Natural killer cell treated with Interleukin-12 subunit alpha and Interleukin-12 subunit beta and Interleukin-15 and Interleukin-18, amount 100 ng/mL, for 72 hours (primary cell): ENCODE measurements at places on chromosomes 13 and 19.

- no peak for DNase-seq
Observed at GRCh38 chr13:113022391-113022744, 53.4 kb downstream of the MCF2L start.

GRCh38 chr13:40428354-40428753 lies 238.1 kb downstream of the FOXO1 start:
- no peak for DNase-seq

GRCh38 chr19:43372462-43372861 lies 19.0 kb downstream of the CD177 start:
- no peak for DNase-seq

GRCh38 chr19:46376241-46377153 lies 29.6 kb downstream of the PPP5C start:
- DNase-seq: no peak

- DNase-seq: no peak
Observed at GRCh38 chr13:60986301-60986700, 429.3 kb downstream of the PCDH20 start.

- no peak for DNase-seq
Observed at GRCh38 chr13:31374682-31375081, 174.9 kb downstream of the B3GLCT start.

GRCh38 chr13:39385621-39386231 lies 217.3 kb downstream of the LHFPL6 start:
- DNase-seq: no peak

GRCh38 chr13:40235160-40235796 lies 431.2 kb downstream of the FOXO1 start:
- no peak for DNase-seq

DNA sequence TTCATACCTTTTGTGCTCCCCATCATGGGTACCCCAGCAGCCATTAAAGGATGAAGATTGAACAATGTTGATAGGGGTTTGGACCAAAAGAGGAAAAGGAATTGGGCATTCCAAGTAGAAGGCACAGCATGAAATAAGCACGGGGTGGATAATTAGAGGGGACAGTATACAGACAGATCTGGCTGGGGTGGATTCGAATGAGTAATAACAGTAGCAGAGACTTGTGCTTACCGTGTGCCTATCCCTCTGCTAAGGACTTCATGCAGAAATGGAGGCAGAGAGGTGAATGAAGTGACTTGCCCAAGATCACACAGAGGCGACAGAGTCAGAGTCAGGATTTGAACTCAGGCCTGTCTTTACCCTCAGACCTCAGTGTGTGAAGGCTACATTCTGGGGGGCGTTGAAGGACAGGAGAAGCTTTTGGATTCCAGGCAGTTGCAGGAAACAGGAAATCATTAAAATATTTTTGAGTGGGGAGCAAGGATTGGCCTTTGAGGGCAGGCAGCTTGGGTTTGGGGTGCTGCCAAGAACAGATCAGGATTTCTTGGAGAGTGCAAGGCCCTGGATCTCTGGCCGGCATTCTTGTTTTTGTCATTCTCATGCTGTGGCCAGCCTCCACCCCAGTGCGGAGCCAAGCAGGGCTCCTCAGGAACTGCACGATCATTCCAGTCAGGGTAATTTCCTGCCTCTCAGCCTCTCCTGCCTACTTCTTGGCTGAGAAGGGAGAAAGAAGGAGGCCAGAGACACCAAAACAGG lies 18.7 kb downstream of the PAF1 start:
- DNase-seq: no peak

DNA sequence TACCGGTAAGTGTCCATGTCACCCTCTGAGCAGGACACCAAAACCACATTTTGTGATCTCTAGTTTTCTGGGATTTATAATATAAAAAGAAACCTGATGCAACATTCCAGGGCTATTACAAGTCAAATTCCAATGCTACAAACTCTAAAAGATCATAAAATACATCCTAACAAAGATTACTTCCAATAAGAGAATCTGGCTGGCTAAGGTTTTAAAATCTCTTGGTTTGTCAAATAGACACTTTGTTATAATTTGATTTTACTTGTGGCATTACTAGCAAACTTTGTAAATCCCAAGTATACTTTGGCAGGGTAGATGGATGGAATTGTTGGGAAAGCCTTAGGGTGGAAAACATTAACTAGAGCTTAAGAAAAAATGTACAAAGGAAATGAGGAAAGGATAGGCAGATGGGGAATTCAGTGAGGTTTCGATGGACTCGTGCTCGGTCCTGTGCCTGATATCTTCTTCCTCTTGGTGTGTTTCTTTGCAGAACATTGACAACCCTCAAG lies 74.0 kb upstream of the POMP start:
- no peak for DNase-seq

GRCh38 chr19:1991018-1991913 lies 24.2 kb downstream of the BTBD2 start:
- no peak for DNase-seq

DNA sequence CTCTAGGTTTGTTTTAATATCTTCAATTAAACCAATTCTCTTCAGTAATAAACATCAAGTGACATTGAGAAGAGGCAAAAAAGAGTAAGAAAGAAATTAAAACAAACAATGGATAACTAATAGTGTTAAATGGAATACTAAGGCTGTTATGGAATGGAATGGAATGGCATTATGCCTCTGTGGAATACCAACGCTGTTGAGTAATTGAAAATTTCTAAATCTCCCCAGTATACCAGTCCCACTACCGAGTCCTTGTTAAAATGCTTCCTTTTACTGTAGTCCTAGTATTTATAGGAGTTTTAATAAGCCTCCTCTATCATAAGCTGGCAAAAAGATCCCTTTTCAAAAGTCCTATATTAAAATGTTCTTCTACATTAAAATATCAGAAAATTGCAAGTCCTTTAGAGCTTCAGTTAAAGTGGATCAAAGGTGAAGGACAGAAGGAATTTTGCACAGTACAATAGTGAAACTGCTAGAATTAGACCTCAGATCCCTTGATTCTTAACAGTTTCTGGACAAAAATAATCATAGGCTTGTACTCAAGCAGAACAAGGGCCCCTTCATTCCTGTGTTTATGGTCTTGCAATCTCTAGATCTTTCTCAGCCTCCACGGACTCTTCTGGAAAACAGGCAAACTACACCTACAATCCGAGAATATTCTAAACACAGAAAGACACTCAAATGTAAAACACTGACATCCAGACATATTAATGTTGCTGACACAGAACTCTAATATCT lies 128.2 kb downstream of the PCDH9 start:
- no peak for DNase-seq

GRCh38 chr13:75329723-75330122 lies 152.2 kb downstream of the TBC1D4 start:
- no peak for DNase-seq

GRCh38 chr19:17450264-17451075 lies 2.0 kb upstream of the TMEM221 start:
- no peak for DNase-seq

DNA sequence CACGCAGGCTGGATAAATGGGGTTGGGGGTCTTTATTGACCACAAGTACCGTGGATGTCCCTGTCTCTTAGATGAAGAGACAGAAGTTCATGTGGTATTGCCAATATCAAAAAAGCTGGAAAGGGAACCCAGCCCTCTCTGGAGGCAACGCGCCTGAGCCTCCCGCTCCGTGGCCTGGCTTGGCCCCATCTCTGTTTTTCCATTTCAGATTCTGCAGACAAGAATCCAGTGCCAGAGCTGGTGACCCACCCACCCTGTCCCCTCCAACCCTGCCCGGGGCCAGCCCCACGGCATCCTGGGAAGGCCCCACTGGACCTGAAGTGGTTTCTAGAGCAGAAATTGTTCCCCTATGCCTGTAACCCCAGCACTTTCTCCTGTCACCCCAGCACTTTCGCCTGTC lies 57.7 kb downstream of the PTPRS start:
- no peak for DNase-seq

GRCh38 chr13:20465218-20465879 lies 60.3 kb downstream of the CRYL1 start:
- no peak for DNase-seq

- DNase-seq: no peak
Observed at GRCh38 chr19:29940971-29941585, 961 bp upstream of the URI1 start.

GRCh38 chr19:3655402-3656072 lies 28.9 kb upstream of the CACTIN start:
- no peak for DNase-seq

DNA sequence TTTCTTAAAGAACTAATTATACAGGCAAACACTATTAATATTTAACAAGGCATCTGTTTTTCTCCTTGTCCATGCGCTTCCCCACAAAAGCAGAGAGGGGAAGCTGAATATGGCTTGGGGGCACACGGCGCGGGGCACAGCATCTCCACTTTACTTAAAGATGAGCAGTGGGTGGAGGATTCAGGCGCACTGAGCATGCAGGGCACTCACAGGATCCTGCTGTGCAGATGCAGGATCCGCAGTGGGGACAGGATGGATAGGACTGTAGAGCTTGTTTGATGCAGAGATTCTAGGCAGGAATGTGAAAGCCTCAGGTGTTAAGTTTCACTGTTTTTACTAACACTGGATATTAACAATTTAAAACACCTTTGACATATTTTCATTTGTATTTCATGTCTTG lies 43.3 kb downstream of the ATP11A start:
- DNase-seq: no peak

DNA sequence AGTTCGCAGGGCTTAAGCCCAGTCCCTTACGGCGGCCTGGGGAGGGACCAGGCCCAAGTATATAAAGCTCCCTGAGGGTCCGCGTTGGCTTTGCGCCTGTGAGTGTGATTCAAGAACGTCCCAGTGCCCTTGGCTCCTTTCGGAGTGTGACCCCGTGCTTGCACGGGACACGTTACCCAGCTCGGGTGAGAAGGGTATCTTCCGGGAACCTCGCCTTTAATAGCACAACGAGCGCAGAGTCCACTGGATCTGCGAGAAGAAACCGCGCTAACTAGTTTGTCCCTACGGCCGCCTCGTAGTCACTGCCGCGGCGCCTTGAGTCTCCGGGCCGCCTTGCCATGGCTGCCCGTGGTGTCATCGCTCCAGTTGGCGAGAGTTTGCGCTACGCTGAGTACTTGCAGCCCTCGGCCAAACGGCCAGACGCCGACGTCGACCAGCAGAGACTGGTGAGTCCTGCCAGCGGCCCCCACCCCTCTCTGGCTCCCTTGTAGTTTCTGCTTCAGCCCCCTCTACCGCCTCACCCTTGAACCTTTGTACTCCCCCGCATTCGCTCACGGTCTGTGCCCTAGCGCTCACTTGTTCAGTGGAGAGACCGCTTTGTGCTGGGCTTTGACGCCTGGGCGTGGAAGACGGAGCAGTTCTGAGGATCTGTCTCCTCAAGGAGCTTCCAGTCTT lies at the start of gene DNAJC15:
TSS of gene DNAJC15 (plus strand) at position 298 of the 675 bp plus-strand sequence. CDS start at position 339, 41 bp downstream.
- peak; percentile 84 for DNase-seq

DNA sequence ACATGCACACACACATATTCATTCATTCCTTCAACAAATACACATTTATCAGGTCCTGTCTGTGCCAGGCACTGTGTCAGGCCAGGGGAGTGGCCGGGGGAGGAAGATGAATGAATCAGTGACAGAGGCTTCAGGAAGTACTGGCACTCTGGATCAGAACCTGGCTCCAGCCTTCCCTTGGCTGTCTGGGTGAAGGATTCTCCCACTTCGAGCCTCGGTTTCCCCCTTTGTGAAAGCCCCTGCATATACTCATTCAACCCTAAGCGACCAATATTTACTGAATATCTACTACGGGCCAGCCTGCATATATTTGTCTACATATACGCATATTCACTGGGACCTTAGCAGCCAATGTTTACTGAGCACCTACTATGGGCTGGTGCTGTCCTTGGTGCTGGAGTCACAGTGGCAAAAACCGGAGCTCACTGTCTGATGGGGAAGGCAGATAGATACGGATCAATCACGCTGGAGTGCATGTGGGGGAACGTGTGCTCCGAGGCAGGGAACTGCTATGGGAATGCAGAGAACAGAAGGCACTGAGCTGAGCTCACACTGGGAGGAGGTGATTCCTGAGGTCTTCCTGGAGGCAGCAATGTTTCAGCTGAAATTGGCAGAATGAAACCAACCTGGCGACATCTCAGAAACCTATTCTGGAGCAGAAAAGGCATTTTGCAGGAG lies 636 bp upstream of the ZNF579 start:
- no peak for DNase-seq

GRCh38 chr19:36101550-36102327 lies 9.2 kb upstream of the OVOL3 start:
- no peak for DNase-seq

- no peak for DNase-seq
Observed at GRCh38 chr13:44932850-44933251, 56.4 kb downstream of the NUFIP1 start.

DNA sequence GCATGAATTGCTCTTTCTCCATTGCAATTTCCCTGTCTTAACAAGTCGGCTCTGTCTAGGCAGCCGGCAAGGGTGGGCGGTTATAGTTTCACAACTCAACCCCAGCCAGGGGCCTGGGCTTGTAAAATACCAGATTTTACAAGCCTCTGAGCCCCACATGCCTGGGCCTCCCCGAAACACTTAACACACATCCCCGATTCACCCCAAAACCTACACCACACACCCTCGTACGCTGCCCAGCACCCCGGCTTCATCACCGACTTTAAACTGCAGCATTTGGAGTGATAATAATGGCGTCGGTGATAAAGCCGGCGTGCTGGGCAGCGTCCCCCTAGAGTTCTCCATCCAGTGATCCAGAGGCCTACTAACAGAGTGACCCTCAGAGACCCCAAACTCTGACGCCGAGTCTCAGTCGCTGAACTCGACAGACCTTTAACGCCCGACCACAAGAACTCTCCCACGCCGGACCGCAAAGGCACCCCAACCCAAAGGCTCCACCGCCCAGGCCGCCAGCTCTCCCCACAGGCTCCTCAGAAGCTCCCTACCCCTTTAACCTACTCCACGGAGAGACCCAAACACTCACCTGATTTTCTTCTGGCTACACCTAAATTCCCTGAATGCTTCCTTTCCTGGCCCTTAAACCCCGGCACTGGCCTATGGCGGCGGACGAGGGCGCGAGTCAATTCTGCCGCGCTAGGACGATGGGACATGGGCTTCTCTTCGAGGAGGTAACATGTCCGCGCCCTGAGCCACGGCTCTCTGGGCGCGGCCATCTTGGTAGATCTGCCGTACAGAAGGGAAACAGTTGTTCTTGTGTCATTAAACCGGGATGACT lies at the start of gene ZNF649:
TSS of gene ZNF649 (minus strand) at position 687 of the 835 bp plus-strand sequence. CDS start 4,910 bp downstream, outside the sequence.
- peak; percentile 87 for DNase-seq

- no peak for DNase-seq
Observed at GRCh38 chr13:50616101-50616500, 227.4 kb downstream of the DLEU7 start.

DNA sequence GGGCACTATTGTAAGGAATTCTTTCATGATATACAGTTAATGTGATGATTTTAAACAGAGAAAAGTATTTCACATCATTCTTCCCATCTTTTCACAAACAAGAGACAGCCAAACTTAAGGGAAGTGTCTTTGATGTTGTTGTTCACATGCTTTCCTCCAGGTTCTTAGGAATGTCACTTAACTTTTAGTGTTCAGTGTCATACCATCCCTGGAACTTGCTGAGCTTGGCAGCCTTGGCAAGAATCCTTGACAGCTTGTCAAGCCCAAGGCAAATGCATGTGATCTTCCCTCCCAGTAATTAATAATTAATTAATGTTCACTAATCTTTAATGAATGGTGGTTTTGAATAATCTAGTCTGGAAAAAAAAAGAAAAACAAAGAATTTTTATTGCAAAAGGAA lies 727.9 kb upstream of the PRR20A start:
- no peak for DNase-seq

- DNase-seq: no peak
Observed at GRCh38 chr19:483332-484072, 12.8 kb upstream of the MADCAM1 start.

GRCh38 chr13:95784161-95784899 lies 107.4 kb downstream of the DNAJC3 start:
- DNase-seq: no peak
